ENCODE measurements at places on chromosomes 7 and 10.
A peak's percentile ranks its signal among the peaks of the same experiment; 100 is the strongest.

GRCh38 chr7:8052824-8053223 is 84.2 kb downstream of the GLCCI1 start:
- no peak for DNase-seq

- DNase-seq: no peak
Measured at GRCh38 chr7:12800486-12800885, 113.1 kb downstream of the ARL4A start.

GRCh38 chr10:69643779-69644657 is 14.0 kb downstream of the FAM241B start:
- peak; percentile 92 for DNase-seq

- no peak for DNase-seq
Measured at GRCh38 chr10:64206409-64206808, 685.2 kb downstream of the REEP3 start.

DNA sequence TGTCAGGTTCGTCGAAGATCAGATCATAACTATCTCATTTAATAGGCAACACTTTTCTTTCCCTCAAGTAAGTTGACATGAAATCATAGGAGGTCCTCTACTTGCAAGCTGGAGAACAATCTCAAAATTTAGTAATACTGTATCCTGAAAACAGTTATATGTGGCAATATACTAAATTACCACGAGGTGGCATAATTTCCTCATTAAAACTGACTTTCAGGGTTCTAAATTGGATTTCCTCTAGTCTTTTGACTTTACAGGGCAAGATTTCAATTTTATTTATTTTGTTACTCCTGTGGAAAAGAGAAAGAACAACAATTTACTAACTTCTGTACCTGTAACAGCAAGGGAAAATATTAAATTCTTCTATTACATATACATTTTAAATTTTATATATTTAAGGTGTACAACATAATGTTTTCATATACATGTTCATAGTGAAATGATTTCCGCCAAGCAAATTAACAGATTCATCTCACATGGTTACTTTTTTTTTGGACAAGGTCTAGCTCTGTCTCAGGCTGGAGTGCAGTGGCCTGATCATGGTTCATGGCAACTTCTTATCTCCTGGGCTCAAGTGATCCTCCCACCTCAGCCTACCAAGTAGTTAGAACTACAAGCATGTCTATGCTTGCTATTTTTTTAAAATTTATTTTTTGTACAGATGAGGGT is 53.4 kb upstream of the CYP2C18 start:
- peak; percentile 33 for DNase-seq

DNA sequence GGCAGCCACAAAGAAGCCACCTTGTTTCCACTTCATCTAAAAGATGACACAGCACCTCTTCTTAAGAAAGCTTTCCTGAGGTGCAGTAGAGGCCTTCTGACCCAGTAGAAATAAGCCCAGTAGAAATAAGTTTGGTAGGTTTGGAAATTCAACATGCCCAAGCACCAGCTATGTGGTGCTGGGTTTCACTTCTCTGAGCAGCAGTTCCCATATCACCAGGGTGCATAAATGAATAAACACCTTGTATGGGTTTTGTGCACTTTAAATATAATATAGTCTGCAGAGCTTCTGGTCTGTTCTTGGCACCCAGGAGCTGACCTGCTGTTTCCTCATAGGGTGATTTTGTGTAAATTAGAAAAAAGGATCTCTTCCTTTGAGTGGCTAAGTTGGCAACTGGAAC is 492.4 kb upstream of the SORCS1 start:
- no peak for DNase-seq

DNA sequence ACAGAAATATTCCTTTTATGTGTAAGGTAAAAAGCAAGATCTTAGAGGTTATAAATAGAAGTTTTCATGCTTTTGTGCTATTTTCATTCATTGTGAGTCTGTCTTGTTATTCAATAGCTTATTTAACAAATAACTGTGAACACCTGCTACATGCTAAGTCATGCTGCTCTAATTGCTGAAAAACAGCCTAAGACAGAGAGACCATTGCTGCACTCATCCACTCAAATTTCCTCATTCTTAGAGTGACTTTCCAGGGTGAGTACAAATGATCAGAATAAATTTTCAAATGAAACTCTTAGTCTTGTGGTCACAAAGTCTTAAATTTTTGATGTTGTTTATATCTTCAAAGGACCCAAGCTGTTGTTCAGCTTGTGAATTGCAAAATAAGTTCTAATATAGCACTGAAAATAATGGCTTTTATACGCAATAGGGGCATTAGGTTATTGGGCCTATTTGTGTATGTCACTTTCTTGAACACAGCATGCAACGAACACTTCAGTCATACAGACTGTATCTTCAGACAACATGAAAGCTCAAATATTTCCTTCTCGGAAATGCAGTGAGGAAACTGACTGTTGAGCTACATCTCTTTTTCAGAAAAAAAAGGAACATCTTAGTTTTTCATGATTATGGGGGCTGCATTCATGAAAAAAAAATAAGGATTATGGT is 247.9 kb upstream of the PCDH15 start:
- no peak for DNase-seq

DNA sequence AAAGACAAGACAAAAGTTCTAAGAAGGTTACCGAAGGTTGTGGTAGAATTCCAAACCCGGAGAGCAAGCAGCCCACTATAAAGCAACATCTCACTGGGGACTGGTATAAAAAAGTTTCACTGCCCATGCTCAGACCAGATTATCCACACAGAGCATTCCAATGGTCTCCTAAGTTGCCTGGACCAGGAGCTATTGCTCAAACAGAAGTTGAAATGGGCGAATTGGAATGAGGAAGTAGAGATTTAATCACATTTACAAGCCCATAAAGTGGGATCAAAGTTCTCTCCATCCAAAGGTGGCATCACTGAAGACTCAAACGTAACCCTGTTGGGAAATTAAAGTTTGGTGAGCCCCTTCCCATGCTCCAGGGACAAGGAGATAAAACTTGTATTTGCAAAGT is 19.8 kb downstream of the OR2F1 start:
- DNase-seq: no peak

- DNase-seq: no peak
Measured at GRCh38 chr7:71411475-71411874, 279.5 kb downstream of the GALNT17 start.

DNA sequence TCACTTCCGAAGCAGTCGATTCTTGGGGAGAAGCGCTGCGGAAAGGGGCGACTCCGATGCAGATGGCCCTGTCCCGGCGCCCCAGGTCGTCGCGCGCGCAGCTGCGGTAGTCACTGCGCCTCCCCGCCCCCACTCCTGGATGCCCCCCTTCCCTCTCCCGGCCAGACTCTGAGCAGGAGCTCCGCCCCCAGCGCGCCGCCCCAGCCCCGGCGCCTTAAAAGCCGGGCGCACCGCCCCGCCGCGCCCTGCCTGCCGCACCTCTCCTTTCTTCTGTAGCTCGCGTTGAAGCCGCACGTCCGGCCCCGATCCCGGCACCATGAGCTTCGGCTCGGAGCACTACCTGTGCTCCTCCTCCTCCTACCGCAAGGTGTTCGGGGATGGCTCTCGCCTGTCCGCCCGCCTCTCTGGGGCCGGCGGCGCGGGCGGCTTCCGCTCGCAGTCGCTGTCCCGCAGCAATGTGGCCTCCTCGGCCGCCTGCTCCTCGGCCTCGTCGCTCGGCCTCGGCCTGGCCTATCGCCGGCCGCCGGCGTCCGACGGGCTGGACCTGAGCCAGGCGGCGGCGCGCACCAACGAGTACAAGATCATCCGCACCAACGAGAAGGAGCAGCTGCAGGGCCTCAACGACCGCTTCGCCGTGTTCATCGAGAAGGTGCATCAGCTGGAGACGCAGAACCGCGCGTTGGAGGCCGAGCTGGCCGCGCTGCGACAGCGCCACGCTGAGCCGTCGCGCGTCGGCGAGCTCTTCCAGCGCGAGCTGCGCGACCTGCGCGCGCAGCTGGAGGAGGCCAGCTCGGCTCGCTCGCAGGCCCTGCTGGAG is at the start of gene INA:
Gene INA, plus strand, starts transcription at position 243 of the 817 bp plus-strand sequence. Its CDS starts 74 bp downstream, at position 317.
- peak; percentile 78 for DNase-seq

DNA sequence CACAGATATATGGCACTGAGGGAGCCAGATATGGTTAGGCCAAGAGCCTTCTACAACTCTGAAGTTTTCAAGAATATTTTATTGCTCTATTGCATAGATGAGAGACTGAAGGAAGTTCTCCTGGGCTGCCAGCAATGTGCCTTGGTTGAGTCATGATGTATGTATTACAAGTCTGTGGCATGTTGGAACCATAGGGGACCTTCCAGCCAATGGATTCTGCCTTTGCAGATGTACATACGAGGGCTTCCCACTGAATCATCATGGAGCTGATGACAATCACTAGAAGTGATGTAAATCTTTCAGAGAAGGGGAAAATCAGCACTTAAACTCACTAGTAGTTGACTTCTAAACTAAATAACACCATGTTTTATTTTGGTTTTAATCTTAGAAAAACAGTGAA is 419.5 kb downstream of the PHTF2 start:
- DNase-seq: no peak
